ENCODE measurements at places on chromosomes 7 and 10.

GRCh38 chr10:126908225-126908624 is 3.0 kb downstream of the DOCK1 start:
- DNase-seq: no peak

GRCh38 chr7:93150200-93150835 is 2.1 kb upstream of the SAMD9L start:
- no peak for DNase-seq

GRCh38 chr7:92608380-92609322 is 18.5 kb upstream of the FAM133B start:
- no peak for DNase-seq

DNA sequence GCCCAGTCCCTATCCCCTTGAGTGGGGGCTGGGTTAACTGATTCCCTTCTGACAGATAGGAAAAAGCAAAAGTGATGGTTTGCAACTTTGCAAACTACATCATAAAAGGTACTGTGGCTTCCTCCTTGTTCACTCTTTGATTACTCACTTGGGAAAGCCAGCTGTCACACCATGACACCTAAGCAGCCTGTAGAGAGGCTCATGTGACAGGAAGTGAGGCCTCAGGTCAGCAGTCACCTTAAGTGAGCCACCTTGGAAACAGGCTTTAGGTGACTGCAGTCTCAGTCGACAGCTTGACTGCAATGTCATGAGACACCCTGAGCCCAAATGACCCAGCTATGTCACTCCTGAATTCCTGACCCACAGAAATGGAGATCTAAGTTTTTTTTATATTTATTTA is 4.3 kb upstream of the CHCHD2 start:
- DNase-seq: no peak

- DNase-seq: no peak
These were observed 148.0 kb downstream of the BICC1 start for GRCh38 chr10:58660575-58661255.

DNA sequence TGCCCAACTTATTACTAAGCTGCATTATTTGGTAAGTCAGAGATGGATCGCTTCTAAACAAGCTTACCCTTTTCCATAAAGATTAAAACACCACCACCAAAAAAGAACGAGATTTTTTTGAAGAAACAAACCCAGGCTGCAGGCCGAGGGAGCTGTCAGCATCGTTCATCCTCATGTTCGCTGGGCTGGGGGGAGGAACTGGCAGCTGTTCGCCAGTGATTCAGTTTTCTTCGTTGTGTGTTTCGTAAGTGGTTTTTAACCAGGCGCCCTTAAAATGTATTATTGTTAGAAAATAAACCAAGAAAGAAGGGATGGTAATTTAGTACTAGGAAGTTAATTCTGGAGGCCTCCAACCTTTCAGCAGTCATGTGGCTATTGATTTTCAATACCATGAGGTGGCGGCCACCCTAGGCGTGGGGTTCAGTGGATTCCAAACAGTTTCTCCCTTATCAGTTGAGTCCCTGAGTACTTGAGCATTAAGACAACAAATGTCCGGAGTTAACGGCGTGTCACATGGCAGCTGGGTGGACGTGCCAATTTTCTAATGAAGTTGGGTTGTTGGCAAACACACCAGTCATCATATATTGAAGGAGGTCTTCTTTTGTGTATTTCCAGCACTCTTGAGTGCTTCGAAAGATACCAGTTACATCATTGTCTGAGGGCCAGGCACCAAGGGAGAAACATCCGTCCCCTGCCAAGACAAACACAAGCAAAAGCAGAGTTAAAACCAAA is 173.2 kb downstream of the EBF3 start:
- DNase-seq: no peak

GRCh38 chr7:117087639-117088396 is 134.5 kb downstream of the ST7 start:
- DNase-seq: no peak

GRCh38 chr7:24783698-24784097 is 26.4 kb upstream of the GSDME start:
- DNase-seq: no peak

GRCh38 chr10:33153968-33154327 is 180.5 kb downstream of the NRP1 start:
- DNase-seq: no peak

- no peak for DNase-seq
These were observed 44.3 kb downstream of the AHR start for GRCh38 chr7:17342756-17343155.
